Activated CD4-positive, alpha-beta T cell treated with anti-CD3 and anti-CD28 coated beads, Interleukin-10, Interleukin-2, amounts not matched to agents 100 ng/mL and 50 ng/mL, durations not matched to agents 16 hours and 8 hours (primary cell): ENCODE measurements at places on chromosomes 7 and 10.
A peak's percentile ranks its signal among the peaks of the same experiment; 100 is the strongest.

GRCh38 chr7:46871516-46871915 is 710.4 kb downstream of the TNS3 start:
- no peak for DNase-seq

- no peak for DNase-seq
Observed at GRCh38 chr7:106277976-106278375, 6.8 kb downstream of the NAMPT start.

DNA sequence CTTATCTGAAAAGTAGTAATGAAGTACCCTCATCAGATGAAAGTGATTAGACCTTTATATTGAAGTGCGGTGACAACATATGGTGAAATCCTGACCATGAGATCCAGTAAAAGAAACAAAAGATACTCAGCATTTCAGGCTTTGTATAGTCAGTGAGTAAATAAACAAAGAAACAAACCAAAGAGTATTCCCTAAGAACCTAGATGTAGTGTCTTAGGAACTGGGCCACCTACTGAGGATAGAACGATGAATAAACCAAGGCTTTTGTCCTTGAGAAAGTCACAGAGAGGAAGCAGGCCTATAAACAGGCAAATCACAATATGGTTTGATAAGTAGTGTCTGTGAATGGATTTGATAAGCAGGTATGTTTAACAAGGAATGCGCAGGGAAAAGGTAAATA is 46.2 kb downstream of the ZNF277 start:
- DNase-seq = no peak

- no peak for DNase-seq
Observed at GRCh38 chr7:78900806-78901205, 552.7 kb downstream of the MAGI2 start.

DNA sequence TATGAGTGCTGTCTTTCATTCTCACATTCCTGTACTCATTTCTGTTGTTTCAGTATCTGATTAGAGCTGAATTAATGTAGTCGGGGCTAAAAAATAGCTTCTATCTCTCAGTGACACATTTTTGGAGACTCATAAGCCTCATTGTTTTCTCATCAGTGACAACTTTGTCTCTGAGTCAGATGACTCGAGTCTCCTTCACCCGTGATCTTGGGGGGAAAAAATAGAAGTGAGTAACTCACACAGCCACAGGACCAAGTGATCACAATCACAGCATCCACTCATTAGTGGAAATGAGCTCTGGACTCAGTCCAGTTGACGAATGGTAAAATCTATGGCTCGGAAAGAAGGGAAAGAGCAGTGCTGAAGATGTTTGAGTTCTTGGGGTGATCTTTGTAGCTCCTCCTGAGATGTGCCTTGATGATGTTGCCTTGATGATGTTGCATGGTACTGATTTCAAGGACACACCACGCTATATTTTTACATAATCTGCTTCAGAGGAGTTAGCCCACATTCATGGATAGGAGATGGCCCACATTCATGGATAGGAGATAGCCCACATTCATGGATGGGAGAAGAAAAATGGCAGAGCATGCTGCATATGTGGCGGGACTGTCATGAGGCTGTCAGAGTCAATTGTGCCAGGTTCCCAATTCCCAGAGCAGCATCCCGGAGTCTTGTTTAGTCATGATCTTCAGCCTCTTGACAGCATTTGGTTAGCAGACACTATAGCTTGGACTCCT is 214.7 kb downstream of the CELF2 start:
- DNase-seq = peak; percentile 76

- DNase-seq = peak; percentile 93
Observed at GRCh38 chr10:110425684-110426293, 71.9 kb upstream of the DUSP5 start.
